ENCODE measurements at places on chromosomes 7 and 10.
A peak's percentile ranks its signal among the peaks of the same experiment; 100 is the strongest.

DNA sequence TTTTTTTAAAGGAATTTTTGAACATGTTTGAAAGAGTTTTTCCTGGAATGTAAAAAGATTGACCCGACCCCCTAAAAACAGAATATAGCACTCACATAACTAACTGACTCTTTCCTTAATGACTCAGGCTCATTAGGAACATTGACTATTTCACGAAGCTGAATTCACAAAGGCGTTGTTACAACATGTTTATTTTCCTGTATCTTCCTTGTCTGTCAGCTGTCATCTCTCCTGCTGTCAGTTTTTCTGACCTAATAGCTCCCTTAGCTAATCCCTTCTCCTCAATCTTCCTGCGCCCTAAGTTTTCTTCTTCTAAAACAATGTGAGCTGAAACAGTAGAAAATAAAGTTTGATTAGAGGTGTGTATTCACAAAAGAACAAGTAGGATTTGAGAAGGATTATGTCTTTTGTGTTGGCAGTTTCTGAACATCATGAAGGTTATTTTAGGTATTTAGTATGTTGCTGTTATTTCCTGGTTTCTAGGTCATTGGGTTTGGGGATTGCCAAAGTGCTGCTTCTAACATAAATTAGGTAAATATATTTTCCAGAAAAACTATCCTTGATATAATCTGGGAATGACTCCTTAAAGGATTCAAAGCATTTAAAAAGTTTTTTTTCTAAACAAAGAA is 4.6 kb upstream of the MDFIC start:
- DNase-seq = no peak

DNA sequence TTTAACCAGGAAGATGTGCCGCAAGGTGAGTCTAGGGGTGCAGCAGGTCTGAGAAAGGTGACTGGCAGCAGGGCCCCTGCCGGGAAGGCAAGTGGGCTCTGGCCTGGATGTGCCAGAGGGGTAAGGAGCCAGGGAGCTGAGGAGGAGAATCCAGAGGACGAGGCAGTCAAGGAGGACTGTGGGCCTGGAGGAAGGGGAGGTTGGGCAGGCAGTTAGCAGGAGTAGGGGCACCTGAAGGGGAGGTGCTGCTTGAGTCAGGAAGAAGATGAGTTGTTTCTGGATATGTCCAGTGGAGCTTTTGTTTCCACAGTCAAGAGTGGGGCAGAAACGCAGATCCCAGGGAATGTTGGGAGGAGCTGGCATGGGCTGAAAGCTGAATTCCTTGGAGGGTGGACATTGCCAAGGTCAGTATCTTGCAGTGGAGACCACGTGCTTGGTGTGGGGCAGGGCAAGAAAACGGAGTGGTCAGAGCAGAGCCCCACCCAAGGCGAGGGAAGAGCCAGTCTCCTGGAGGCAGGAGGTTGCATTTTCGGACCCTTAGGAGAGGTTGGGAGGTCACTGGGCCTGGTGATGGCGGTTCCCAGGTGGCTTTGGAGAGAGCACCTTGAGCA is 34.0 kb downstream of the MINDY4 start:
- no peak for DNase-seq

GRCh38 chr10:96612055-96612830 is 25.4 kb upstream of the TM9SF3 start:
- no peak for DNase-seq

GRCh38 chr10:84563868-84564267 is 235.5 kb downstream of the CCSER2 start:
- DNase-seq = no peak

- DNase-seq = peak; percentile 51
Observed at GRCh38 chr7:522071-522950, 2.7 kb upstream of the PDGFA start.

GRCh38 chr10:28922127-28922526 is 244.8 kb downstream of the BAMBI start:
- no peak for DNase-seq

DNA sequence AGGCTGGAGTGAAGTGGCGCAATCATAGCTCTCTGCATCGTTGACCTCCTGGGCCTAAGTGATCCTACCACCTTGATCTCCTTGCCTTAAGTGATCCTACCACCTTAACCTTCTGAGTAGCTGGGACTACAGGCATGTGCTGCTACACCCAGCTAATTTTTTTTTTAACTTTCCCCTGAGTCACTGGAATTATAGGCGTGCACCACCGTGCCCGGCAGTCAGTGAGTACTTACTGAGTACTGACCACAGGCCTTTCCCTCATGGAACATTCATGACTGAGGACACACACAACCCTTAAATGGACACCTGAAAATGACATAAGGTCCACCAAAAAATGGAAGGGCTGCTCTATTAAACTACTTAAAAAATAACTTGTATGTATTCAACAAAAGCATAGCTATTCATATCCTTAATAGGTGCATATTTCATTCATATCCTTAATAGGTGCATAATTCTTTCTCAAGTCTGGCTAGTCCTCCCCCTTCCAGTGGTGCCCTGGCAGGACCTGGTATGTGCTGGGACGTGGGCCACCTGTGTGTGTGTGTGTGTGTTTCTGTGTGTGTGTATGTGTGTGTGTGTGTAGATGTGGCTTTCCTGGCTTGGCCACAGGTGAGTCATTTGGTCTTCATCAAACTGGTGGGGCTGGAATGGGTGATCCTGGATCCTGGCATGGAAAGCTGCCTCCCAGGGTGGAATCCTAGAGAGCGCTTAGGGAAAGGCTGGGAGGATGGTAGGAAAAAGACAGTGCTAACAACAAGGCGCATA is 3.5 kb downstream of the FAM180A start:
- DNase-seq = no peak

- DNase-seq = no peak
Observed at GRCh38 chr7:71612911-71613310, 481.0 kb downstream of the GALNT17 start.

GRCh38 chr7:137886746-137887145 is 40.0 kb upstream of the DGKI start:
- no peak for DNase-seq

DNA sequence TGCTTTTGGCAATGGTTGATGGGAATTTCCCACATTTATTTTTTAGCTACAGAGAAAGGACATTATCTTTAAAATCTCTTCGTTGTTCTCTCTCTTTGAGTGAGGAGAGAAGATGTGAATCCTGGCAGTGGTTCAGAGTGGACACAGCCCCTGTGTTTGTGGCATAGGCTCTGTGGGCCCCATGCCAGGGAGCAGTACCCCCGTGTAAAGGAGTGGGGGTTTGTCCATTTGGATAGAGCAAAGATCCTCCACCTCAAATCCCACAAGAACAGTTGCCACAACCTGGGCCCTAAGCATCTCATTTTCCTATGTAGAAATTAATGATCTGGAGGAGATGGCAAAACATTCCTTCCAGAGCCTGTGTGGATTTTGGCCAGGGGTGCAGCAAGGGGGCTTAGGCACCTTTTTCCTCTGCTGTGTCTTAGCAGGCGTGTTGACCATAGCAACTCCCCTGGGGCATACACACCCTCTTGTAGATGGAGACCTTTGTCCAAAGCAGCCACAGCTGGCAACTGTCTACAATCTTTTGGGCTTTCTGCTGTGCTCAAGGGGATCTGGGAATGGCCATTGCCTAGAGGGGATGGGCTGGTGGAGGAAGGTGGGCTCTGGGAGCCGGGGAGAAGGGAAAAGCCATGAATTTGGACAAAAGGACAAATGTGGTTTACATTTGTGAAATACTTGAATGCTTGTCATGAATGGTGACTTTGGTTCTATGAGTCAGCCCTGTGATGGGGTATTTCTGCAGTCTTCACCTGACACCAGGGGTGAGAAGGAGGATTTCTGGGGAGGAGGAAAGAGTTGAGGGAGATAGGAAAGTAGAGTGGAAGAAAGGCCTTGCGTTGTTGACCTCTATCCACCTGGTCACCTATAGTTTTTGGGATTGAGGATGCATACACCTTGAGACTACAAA is 92.0 kb downstream of the TCF7L2 start:
- DNase-seq = no peak

DNA sequence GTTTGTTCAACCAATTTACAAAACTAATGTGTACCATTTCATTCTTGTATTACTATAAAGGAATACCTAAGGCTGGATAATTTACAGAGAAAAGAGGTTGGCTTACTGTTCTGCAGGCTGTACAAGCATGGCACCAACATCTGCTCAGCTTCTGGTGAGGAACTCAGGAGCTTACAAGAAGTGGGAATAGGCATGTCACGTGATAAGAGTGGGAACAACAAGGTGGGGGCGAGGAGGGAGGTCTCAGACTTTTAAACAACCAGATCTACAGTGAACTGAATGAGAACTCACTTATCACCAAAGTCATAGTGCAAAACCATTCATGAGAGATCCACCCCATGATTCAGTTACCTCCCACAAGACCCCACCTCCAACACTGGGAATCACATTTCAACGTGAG is 1178.0 kb downstream of the REEP3 start:
- DNase-seq = no peak

- DNase-seq = no peak
Observed at GRCh38 chr10:123392182-123392963, 238.2 kb downstream of the BUB3 start.

DNA sequence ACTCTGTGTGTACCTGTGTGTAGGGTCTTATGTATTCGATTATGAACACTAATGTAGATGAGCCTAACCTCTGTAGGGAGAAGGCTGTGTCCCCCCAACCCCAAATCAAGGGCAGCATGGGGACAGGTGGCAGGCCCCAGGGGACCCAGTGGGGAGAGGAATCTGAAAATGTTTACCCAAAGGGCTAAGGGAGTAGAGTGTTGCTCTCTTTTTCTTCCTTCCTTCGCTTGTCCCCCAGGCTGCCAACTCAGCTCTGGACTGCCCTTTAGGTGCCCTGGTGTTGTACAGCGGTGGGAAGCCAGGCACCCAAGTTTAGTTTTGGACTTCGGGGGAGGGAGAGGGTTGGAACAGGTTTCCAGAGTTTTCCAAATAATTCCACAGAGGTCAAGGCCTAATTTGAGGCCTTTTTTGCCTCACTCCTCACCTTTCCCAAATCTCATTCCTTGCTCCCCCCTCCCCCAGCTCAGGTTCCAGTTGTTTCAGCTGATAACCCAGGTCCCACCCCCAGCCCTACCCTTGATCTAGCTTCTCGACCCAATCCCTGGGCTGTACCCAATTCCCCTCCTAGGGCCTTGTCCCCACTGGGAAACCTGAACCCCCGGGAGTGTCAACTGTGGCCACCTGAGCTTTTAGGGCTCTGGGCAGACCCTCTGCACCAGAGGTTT is 9.1 kb upstream of the PAX2 start:
- no peak for DNase-seq

- peak; percentile 4 for DNase-seq
Observed at GRCh38 chr10:92756201-92757065, 66.7 kb downstream of the HHEX start.

DNA sequence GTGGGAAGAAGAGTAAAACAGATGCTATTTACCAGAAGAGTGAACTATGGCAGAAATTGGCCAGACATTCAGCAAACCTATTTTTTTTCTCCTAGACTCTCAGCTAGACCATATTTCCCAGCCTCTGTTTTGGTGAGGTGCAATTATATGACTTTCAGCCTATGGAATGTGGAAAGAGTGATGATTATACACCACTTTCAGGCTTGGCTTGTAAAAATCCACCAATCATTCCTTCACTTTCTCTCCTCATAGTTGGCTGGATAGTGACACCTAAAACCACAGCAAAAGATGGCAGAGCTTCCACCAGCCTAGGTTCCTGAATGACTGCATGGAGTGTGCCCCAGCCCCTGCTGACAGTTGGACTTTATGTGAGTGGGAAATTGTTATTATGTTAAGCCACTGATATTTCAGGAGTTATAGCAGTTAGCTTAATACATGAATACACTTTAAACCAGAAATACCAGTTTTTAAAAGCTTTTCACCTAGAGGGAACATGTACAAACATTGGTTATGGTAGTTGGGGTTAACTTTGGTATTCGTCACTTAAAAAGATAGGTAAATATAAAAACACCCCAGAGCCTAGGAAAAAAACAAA is 19.1 kb upstream of the TNKS2 start:
- DNase-seq = no peak

DNA sequence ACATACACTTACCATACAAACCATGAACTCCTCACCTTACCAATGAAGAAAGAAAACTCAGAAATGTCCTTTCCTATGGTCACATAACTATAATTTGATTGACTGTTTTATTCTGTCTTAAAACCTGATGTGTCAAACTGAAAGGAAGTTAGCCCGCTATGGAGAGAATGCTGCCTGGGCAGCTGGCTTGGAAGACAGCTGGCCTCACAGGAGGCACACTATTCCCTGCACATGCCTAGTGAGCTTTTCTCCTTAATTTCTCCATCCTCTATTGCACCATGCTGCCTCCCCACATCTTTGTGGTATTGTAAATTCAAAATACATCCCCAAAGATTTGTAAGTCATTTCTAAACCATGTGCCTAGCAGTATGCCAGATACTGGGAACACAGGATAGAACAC is 163.3 kb downstream of the STK31 start:
- no peak for DNase-seq

- no peak for DNase-seq
Observed at GRCh38 chr7:84159435-84159834, 35.2 kb downstream of the SEMA3A start.

All from stimulated activated CD4-positive, alpha-beta T cell treated with anti-CD3 and anti-CD28 coated beads, Interleukin-15, amount 100 ng/mL, for 24 hours (primary cell).